ENCODE measurements at places on chromosomes 16 and 17. TPM values are rescaled to one million over a fixed set of nuclear protein-coding genes. Genes with fewer than 3 reads are reported as not detected.

GRCh38 chr17:57552114-57552624 is 192.9 kb downstream of the CCDC182 start:
- DNase-seq = peak; percentile 62

The ENGASE gene
- 29.8 TPM for total RNA-seq

- no peak for DNase-seq
Measured at GRCh38 chr16:20137194-20137593, 63.5 kb upstream of the GPR139 start.

GRCh38 chr17:4256952-4257351 is 6.8 kb downstream of the ANKFY1 start:
- no peak for DNase-seq

GRCh38 chr17:68640242-68640989 is 39.2 kb upstream of the FAM20A start:
- no peak for DNase-seq

DNA sequence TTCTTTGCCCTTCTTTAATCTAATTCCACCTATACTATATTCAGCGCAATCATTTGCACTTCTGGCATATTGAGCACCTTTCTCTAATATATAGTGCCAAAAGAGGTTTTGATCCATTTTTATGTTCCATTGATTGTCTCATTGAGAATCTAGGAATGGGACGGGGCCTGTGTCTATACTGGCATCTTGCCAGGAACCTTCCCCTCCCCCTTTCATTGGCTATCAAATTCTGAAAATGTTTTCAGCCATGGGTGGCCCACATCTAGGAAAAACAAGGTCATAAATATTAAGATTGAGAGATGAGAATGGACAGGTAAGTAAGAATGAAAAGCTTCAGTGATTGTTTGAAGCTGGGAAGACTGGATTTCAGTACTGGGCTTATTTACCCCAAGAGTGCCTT is 159.9 kb downstream of the FTO start:
- DNase-seq = no peak

DNA sequence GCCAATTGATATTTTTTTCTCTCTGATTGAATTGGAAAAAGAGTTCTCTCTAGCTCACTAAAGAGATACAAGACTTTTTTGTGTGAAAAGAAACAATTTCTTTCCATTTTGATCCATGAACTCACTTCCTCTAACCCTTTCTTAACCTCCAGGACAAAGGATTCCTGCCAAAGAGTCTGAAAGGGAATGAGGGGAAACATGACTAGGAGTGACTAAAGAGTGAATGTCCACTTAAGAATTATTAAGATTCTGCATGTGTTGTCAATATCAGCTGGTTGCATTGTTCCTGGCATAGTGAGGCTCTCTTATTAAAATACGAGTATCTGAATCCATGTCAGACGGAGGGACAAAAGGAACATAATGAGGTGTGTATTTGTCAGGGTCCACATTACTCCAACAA is 344.7 kb downstream of the GRIN2A start:
- no peak for DNase-seq

DNA sequence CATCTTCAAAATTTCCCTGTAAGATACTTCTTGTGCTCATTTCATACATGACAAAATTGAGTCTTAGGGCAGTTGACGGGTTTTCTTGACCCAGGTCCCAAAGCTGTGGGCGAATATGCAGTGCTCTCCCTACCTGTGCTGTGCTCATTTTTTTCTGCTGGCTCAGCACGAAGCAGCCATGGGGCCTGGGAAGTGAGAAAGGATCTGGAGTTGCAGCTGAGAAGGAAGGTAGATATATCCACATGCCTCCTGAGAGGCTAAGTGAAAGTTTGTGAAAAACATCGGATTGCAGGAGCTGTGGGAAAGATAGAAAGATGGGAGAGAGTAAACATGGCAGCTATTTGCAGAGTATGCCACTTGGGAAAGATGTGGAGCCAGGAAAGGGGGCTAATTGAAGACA is 42.9 kb upstream of the MON1B start:
- DNase-seq = no peak

GRCh38 chr16:11399261-11399831 is 54.1 kb downstream of the RMI2 start:
- DNase-seq = no peak

The GRAPL gene
- 1.2 TPM for total RNA-seq

DNA sequence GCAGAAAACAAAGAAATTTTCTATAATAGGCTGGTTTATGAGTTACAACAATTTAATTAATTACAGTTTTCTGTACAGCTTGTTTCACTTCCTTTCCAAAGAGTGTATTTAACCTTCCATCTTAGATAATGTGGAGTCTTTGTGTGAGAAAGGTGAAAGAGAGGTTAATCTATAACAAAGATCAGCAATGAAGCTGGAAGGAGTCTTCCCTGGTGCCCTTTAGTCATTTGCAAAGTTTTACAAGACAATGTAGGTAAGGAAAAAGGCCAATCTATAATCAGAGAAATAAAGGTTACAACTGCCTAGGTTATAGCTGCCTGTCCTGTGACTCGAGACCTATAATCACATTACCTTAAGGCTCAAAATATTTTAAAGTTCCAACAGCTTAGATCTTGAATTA is 142.0 kb downstream of the ZNF18 start:
- no peak for DNase-seq

DNA sequence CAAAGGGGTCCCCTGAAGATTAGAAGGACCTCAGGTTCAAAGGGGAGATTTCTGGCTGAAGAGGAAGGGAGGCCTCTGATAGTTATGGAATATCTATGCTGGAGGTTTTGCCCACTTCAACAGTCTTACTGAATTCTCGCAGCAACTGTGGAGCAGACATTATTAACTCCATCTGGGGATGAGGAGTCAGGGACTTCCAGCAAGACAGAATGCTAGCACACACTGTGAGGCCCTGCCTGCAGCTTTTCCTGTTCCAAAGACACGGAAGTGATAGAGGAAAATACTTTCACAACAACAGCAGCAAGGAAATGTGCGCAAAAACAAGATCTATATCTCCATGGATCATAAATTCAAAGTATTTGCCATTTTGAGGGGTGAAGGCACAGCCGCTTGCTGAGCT is 72.8 kb downstream of the RPH3AL start:
- no peak for DNase-seq

DNA sequence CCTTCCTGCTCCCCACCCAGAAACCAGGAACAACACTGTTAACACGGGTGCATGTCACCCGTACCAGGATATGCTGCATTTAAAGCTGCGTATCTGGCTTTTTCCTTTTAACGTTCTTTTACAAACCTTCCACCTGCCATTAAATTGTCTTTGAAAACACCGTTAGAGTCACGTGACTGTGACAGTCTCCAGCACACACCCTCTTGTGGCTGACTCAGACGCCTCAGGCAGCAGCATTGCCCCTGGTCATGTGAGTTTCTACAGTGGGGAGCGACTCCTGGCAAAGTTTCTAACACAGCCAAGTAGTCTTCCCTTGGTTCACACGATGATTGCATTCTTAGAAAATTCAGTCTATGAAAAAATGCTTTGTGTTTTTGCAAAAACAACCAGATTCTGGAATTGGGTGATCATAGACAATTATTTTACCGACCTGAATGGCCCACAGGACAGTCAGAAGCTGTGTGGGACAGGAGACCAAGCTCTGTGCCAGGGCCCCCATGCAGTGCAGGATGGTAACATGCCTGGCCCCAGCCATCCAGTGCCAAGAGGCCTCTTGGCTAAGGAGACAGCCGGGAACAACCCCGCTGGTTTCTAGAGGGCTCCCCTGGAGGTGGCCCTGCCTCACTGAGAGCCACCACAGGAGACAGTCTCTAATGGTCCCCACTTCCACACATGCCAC is 199.1 kb downstream of the KATNIP start:
- DNase-seq = no peak

The PRAC2 gene
- total RNA-seq = not detected

- DNase-seq = no peak
Measured at GRCh38 chr17:31476525-31477416, 85.3 kb downstream of the RAB11FIP4 start.

The CCT6B gene
- total RNA-seq = 1.4 TPM

The TUBB3 gene
- 2.8 TPM for total RNA-seq

The ZNF624 gene
- 2.0 TPM for total RNA-seq

The EPX gene
- not detected for total RNA-seq

GRCh38 chr16:25298165-25298872 is 40.7 kb upstream of the ZKSCAN2 start:
- DNase-seq = no peak

The ITGA2B gene
- 0.78 TPM for total RNA-seq

DNA sequence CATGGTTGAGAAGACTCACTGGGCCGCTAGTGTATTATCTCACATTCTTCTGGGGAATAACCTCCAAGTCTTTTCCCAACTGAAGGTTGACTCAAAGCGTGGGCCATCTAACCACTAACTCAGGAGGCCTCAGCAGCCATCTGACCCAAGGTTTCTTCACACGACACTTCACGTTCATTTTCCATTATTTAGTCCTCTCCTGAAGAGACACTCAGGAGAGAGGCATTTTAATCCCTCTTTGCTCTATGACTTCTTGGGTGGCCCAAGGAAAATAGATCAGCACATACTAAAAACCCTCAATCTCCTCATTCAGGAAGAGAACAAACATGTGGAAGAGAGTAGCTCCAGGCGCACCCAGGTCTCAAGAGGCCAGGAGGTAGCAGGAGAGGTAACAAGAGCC is 252.8 kb upstream of the FOXF1 start:
- no peak for DNase-seq

The QRICH2 gene
- total RNA-seq = 3.6 TPM

The TMEM235 gene
- not detected for total RNA-seq

- no peak for DNase-seq
Measured at GRCh38 chr17:76504117-76504516, 2.9 kb upstream of the RHBDF2 start.

DNA sequence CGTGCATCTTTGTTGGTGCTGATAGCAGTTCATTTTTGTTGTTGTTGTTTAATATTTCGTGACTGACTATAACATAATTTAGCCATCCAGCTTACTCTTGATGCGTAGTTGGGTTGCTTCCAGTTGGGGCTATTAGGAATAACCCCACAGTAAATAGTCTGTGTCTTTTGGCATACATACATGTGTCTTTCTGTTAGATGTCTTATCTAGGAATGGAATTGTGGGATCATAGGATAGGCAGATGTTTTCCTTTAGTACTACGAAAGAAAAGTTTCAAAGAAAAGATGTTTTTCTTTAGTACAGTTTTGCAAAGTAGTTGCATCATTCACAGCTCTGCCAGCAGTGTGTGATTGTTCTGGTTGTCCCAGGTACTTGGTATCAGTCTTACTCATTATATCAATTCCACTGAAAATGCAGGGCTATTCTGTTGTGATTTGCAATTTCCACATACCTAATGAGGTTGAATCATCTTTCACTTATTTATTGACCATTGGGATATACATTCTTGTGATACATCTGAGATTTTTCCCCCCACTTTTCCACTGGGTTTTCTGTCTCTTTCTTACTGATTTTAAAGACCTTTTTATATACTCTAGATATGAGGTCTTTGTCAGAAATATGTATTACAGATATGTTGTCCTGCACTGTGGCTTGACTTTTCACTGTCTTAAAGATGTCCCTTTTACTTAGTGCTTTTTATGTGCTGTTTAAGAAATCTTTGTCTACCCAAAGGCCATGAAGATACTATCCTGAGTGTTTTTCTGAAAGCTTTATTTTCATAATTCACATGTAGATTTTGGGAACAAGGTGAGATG is 173.3 kb downstream of the MRTFB start:
- DNase-seq = no peak

DNA sequence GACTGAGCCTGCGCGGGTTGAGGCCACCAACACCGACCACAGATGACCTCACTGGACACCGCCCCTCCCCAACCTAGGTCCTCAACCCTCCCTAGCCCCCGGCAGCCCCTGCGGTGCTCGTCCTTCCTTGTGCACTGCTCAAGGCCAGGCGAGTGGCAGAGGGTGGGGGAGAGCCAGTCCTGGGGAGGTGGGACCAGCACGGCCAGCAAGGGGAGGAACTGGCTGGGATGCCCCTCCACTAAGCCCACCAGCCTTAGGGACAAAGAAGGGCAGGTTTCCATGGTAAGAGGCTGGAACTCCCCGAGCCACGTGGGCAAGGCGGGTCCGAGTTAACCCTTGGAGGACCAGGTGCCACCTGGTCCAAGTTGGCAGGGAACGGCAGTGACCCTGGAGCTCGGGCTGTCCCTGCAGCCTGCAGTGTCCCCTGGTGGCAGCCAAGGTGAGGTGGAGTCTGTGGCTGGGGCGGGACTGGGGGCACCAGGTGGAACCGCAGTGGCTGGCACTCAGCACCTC is 9.2 kb downstream of the FSCN2 start:
- DNase-seq = peak; percentile 45

DNA sequence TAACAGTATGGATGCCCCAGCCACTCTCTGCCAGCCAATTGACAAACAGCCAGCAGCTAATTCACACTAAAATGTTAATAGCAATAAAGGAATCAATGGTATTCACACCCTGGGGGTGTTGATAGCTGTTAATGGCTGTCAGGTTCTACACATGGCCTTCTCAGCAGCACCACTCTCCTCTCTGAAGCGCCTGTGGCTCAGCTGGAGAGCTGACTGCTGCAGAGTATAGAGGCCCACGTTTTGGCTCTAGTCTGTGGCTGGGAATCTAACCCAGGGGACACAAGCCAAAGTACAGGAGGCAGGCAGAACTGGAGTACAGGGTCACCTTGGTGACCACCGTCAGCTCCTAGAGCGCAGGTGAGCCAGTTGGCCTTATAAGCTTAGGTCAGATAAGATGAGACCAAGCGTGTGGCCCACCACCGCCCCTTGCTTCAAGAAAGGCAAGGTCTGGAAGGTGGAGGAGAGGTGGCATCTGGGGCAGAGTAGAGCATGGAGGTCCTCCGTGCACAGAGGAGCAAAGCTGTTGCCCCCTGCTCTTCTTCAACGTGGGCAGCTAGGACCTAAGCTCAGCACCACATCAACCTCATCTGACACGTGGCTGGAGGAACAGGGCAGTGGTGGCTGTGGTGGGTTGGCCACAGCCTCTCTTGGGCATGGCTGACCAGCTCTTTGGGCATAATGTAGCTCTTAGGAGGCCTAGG is 25.4 kb downstream of the CCR7 start:
- no peak for DNase-seq

DNA sequence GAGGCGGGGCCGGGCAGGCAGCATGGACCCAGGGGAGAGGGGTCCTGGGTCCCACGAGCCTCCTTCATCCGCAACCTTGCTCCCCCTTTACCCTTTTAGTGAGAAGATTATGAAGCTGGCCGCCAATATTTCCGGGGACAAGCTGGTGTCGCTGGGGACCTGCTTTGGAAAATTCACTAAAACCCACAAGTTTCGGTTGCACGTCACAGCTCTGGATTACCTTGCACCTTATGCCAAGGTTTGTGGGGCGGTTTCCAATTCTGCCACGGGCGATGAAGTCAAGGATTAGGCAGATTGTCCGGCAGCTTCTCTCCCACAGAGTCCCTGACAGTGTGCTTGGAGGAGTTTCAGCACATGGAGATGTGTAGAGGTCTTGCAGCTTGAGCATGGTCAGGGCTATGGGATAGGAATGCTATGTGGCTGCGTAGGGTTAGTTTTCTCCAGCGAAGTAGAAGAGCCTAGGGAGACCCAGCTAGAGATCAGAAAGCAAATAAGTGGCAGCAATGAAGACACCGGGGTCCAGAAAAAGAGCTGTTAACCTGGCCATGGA is 598 bp downstream of the NIP7 start:
- no peak for DNase-seq

The CFAP119 gene
- 0.89 TPM for total RNA-seq

- DNase-seq = no peak
Measured at GRCh38 chr17:73278049-73278464, 16.4 kb upstream of the CPSF4L start.

The KPNB1 gene
- total RNA-seq = 166 TPM
